Stimulated activated CD4-positive, alpha-beta T cell treated with anti-CD3 and anti-CD28 coated beads, Interleukin-15, amount 100 ng/mL, for 1 hour (primary cell): ENCODE measurements at places on chromosomes 16 and 17.

DNA sequence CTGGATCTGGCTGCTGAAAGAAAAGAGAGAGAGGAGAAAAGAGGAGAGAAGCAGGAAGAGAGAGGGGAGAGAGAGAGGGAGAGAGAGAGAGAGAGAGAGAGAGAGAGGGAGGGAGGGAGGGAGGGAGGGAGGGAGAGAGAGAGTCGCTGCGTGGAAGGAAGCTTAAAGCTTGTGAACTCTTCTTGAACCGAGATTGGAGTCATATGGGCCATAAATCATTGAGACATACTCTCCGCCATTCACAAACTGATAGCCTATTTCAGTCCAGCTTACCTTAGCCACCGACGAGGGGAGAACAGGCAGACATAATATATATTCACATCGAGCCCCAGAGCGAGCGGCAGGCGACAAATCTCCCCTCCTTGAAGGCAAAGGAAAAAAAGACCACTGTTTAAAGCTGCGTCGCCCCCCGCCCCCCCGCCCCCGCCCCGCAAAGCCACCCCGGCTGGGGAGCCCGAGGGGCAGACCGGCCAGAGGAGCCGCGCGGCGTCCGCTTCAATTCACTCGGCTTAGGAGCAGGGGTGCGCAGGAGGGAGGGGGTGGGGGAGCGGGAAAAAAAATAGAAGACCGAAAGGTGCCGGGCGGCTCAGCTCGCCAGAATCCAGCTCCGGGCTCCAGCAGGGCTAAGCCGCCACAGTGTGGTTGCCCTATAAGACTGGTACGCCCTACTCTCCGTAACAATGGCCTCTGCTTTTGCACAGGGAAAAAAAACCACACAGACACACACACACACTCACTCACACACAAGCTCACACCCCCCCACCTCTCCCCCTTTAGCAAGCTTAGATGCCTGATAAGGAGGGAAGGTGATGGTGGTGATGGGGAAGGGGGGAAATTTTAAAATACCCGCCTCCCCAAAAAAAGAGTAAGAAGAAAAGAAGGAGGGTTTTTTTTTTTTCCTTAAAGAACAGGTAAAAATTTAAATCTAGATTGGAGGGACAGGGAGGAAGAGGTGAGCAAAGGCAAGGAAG, 10.6 kb upstream of the HOXB2 start:
- no peak for DNase-seq

- DNase-seq = no peak
Measured at GRCh38 chr17:21680366-21680765, 12.0 kb upstream of the KCNJ18 start.

DNA sequence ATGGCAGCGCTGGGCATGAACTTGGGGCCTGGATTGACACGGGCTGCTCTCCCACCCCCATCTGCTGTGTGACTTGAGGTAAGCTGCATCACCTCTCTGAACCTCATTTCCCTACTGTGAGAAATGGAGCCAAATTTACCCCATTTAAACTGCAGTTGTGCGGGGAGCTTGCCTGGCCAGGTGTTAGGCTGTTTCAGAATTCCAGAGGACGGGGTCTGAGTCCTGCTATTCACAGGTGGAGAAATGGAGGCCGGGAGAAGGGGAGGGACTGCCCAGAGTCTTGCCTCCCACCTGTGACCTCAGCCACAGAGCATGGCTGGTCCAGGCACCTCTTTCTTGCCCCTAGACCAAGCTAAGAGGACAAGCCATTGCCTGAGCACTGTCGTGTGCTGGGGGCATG, 12.8 kb downstream of the KCNJ12 start:
- DNase-seq = no peak

GRCh38 chr17:73228748-73229236, 32.9 kb downstream of the CPSF4L start:
- DNase-seq = no peak

GRCh38 chr17:41796121-41796895, 9.8 kb upstream of the JUP start:
- DNase-seq = no peak

DNA sequence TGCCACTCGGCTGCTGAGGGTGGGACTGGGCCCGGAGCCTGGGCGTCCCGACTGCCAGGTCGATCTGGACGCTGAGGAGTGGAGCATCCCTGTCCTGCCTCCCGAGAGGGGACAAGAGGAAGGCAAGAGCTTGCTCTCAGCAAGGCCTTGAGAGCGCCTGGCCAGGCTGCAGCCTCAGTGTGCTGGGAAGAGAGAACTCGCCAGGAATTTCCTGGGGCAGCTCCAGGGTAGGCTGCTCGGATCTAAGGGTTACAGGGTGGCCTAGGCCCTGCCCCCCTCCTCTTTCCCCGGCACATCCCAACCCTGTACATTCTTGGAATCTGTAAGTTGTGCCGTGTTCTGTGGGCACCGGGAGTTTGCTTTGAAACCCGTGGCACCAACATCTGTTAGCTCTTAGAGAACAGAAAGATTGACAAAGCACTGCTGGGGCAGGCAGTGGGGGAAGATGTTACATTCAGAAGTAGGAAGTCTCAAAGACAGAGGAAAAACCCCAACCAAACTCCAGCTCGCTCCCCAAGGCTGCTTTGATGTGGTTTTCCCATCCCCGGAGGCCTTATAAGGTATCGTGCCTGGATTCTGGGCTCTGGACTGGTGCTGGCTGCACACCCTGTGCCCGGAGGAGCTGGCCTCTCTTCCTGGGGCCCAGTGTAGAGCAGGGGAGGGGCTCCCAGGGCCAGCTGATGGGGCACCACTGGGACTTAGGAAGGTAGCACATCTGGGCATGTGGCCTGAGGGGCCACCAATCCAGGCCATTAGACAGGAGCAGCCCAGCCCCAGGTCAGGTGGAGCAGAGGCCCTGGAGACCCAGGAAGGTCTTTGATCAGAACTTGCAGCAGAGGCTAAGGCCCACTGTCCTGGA, 55.2 kb downstream of the NKD1 start:
- no peak for DNase-seq

DNA sequence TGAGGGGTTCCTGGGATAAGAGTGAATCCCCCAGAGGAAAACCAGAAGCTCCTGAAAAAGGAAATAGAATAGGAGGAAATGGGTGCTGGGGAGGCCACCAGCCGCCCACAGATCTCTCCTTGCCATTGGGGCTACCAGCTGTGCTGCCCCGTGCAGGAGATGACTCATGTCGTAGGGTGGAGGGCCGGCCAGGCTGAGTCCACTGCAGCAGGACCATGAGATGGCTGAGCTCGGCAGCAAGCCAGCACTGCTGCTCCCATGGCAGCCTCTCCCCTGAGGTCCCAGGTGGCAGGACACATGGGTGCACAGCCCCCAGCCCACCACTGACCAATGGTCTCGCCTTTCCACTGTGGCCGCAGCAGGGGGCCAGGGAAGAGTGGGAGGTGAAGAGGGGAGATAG, 95.5 kb downstream of the GNAO1 start:
- no peak for DNase-seq

- DNase-seq = peak; percentile 20
Measured at GRCh38 chr17:78842881-78843565, 2.4 kb upstream of the USP36 start.

DNA sequence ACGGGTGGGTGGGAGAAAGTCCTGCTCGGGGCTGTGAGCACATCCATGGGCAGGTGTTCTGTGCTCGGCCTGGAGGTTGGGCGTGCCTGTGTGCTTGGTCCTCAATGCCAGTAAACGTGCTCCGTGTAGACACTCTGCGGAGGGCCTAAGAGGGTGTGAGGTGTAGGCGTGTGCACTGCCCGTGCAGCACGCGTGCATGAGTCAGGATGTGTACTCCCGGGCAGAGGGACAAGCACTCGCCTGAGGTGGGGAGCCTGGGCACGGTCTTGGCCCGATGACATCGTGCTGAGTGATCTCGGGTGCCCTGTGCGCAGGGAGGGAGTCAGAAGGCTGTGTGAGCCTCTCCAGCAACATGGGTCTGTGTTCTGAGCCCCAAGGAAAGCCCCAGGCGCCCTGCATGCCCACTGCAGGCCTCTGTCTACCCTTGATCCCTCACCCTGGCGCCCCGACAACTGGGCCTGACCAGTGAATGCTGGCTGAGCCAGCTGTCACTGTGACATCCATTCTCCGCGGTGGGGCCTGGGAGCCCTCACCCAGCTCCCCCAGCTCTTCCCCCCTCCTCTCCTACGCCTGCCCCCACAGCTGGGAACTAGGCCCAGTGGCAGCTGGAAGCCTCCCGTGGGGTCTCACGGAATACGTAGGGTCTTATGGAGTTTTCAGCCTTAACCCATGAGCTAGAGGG, 23.5 kb upstream of the NXPH3 start:
- no peak for DNase-seq

- no peak for DNase-seq
Measured at GRCh38 chr17:75454193-75454592, 2.2 kb upstream of the TMEM94 start.

DNA sequence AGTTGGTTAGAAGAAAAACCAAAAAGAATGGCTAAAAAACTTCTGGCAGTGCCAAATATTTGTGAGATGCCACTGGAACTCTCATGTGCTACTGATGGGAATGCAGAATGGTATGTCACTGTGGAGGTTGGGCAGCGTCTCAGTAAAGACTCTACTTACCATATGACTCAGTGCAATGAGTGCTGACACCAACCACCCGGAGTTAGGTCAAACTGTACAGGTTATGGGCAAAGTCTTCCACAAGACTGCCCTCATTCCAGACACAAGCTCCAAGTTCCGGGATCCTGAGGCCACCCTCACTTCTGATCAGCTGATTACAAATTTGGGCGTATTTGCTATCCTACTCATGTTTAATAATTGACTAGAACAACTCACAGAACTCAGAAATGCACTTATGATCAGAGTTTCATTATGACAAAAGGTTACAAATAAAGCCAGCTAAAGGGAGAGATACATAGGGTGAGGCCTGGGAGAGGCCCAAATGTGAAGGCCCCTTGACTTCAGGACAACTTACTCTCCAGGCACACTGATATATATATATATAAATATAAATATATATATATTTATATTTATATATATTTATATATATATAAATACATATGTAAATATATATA, 114.9 kb downstream of the TRIM37 start:
- no peak for DNase-seq

DNA sequence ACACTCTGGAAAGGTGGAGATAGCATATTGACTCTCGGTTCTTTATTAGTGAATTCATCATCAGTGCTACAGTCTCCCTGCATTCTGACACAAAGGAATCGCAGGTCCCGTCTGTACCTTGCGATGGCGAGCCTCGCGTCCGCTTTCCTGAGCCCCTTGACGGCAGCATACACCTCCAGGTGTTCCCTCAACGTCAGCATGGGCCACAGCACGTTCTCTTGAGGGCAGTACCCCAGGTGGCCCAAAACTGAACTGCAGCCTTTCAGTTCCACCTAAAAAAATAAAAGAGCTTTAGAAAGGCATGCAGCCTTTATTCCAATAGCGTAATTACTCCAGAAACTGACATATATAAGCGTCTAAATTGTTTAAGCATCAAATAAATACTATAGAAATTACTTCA, 24.2 kb upstream of the ABCA9 start:
- DNase-seq = no peak

- no peak for DNase-seq
Measured at GRCh38 chr16:21566891-21567414, 32.4 kb upstream of the METTL9 start.

DNA sequence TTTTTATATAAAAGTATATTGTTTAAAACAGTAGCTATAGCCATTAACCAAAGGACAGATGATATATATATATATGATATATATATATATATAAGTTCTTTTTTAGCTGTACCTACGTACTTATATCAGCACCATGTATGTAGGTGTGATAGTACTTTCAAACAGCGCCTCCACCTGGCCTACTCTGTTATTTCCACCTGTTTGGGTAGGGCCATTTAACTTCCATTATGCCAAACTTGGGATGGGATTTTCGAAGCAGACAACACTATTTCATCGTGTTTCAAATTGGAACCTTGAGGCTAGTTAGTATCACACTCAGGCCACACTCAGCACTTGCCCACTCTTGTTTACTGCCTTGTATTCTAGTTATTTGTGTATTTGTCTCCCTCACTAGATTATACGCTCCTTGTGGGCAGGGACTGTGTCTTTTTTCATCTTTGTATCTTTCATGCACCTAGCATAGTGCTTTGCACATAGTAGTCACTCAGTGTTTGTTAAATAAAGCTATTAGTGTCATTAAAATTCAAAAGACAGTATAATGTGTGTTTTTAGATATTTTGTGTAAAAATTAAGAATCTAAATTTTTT, 11.8 kb upstream of the CLTC start:
- DNase-seq = peak; percentile 5

- no peak for DNase-seq
Measured at GRCh38 chr17:62566996-62567578, 60.4 kb upstream of the MRC2 start.

GRCh38 chr17:62601471-62601870, 26.0 kb upstream of the MRC2 start:
- DNase-seq = no peak

DNA sequence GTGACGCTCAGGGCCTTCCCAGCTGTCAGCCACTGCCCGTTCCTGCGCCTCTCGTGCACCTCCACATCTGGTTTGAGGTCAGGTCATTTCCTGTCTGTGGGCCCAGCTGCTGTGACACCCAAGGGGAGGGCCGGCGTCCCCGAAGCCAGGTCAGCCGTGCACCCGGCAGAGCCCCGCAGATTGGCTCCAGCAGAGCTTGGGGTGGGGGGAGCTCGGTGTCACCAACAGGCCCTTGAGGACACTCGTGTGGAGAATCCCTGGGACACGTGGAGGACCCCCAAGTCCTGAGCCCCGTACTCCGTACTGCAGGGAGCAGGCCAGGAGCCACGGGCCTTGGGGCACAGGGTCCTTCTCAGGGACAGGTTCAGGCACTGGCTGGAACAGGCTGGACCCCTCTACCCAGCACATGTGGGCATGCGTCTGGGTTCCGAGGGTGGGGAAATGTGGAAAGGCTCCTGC, 4.8 kb downstream of the SPATA2L start:
- no peak for DNase-seq

DNA sequence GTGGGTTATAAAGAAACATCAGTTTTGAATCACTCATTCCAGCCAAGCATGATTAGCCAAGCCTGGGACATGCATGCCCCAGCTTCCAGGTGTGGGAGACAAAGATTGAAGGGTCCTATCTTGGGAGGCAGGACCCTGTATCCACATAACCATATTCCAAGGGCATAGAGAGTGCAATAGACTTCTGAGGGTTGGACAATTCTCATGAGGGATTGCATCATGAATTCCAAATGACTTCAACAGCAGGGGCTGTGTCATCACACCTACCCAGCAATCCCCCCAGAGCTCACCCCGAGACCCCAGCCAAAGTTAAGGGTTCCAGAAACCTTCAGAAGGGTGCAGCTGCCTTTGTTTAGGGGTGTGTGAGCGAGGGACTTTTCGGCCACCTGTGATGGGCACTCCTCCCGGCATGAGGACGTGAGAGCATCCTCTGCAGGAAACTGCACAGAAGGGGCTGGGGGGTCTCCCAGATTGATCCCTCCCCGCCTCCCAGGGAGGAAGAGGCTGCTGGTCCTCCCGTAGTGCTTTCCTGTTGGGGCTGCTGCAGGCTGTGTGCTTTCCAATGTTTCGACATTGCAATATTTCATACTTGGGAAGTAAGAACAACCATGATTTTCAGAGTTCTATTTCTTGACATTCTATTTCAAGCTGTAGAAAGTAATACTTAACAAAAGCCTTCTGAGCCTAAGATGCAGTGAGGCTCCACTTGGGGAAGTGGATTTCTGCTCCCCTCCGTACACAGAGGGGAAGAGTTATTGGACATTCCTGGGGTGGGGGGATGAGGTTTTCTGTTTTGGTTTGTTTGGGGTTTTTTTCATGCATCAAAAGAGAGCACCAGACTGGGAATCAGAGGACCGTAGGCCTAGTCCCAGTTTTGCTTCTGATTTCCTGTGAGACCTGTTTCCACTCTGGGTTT, 13.3 kb upstream of the PITPNM3 start:
- no peak for DNase-seq
